ENCODE measurements at places on chromosomes 1 and 21. TPM values are rescaled to one million over a fixed set of nuclear protein-coding genes. Genes with fewer than 3 reads are reported as not detected.
A peak's percentile ranks its signal among the peaks of the same experiment; 100 is the strongest.

The TMEM125 gene
- total RNA-seq: 202 TPM

DNA sequence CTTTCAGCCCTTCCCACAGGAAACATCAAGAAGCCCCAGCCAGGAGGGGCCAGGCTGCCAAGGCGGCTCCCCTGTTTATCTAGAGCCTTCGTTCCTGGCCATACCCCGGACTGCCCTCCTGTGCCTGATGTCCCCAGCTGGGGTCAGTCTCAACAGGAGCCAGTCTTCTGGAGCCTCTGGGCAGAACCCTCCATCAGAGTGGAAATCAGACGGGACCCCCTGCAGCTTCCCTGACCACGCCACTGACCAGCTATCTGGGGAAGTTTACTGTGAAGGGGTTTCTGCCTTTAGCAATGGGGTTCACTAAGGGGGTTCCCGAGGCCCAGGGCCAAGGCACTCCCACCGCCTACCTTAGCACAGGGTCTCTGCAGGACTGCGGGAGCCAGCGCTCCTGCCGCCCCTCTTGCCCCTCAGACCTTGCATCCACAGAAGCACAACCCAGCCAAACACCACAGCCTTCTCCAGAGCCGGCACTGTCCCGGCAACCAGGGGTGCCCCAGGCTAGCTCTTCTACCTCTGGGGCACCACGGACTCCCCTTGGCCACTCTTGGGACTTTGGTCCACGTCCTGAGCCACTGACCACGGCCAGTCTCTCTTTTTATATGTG lies 3.5 kb upstream of the MTFR1L start:
- DNase-seq: no peak

GRCh38 chr1:232613752-232614381 lies 16.1 kb downstream of the SIPA1L2 start:
- no peak for DNase-seq

DNA sequence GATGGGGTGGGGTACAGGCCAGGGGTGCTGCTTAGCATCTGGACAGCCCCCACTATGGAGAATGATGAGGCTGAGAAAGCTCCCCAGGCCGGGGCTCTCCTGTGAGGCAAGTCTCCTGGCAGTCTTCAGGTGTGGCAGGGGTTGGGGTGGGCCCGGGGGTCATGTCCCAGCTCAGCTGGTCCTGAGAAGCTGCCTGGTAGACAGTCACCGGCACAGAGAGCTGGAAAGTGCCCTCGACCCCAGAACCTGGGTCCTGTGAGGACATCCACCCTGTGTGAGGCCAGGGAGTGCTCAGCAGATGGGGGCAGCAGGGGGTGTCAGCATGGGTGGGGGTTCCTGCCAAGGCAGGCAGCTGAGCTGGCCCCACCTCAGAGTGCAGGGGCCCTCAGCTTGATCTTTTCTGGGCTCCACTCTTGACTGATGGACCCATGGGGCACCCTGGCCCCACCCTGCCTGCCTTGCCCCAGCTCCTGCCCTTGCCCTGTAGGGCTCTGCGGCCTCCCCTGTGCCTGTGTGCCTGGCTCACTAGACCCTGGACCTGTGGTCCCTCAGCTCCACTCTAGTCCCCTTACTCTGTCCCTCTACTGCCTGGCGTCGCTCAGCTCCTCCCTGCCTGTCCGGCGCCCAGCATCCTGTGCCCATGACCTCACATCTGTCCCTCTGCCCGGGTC lies 5.8 kb downstream of the IBA57 start:
- DNase-seq: peak; percentile 65

GRCh38 chr1:216119600-216119999 lies 303.6 kb downstream of the USH2A start:
- DNase-seq: no peak

All from left lung (tissue), 14 donors.